ENCODE measurements at places on chromosomes 11 and 22.
A peak's percentile ranks its signal among the peaks of the same experiment; 100 is the strongest.

GRCh38 chr11:94666792-94667721, 99.9 kb downstream of the PIWIL4 start:
- no peak for DNase-seq

GRCh38 chr11:288478-289397, at the start of gene PGGHG:
Gene PGGHG, plus strand, starts transcription at chr11:289126. Its CDS starts 691 bp downstream, at chr11:289817.
- DNase-seq = peak; percentile 57

DNA sequence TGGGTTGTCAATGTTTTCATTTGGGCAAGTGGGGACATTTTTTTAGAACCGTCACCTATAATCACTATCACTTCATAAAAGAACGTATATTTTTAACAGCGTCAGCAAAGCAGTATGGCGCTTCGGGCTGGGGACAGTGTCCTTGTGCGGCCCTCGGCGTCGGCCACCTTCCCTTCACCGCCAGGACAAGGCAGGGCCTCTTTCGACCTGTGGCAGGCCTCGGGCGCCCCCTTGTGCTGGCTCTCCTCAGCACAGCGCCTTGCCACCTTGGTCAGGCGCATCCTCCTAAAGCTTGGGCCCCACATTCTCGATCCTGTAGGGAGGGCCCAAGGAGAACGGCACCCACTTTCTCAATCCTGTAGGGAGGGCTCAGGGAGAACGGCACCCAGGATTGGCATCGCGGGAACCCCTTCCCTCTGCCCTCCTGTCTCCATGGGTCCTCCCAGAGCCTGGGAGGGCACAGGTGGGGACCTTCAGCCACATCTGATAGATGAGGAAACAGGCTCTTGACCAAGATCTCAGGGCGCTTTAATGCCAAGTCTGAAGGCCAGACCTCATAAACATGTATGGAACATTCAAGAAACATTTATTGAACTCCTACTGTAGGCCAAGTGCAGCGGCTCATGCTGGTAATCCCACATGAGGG, 11.5 kb upstream of the FADD start:
- DNase-seq = no peak

GRCh38 chr11:42812361-42812760, 499.4 kb upstream of the API5 start:
- DNase-seq = no peak

- DNase-seq = no peak
Measured at GRCh38 chr11:84193706-84194105, 907.5 kb upstream of the CCDC90B start.

DNA sequence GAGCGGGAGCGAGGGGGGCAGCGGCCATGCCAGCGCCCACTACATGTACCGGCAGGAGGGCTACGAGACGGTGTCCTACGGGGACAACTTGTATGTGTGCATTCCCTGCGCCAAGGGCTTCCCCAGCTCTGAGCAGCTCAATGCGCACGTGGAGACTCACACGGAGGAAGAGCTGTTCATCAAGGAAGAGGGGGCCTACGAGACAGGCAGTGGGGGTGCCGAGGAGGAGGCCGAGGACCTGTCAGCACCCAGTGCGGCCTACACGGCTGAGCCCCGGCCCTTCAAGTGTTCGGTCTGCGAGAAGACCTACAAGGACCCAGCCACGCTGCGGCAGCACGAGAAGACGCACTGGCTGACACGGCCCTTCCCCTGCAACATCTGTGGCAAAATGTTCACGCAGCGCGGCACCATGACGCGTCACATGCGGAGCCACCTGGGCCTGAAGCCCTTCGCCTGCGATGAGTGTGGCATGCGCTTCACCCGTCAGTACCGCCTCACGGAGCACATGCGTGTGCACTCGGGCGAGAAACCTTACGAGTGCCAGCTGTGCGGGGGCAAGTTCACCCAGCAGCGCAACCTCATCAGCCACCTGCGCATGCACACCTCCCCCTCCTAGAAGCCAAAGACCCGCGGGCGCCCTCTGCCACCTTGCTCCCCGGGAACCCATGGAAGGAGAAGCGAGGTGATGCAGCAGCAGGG, 20.9 kb upstream of the TMEM191C start:
- DNase-seq = peak; percentile 0

- no peak for DNase-seq
Measured at GRCh38 chr22:36097880-36098279, 62.7 kb downstream of the APOL3 start.

- DNase-seq = no peak
Measured at GRCh38 chr11:111778047-111778558, 11.9 kb upstream of the PPP2R1B start.

- DNase-seq = no peak
Measured at GRCh38 chr11:110710628-110711381, 1.4 kb downstream of the ARHGAP20 start.

DNA sequence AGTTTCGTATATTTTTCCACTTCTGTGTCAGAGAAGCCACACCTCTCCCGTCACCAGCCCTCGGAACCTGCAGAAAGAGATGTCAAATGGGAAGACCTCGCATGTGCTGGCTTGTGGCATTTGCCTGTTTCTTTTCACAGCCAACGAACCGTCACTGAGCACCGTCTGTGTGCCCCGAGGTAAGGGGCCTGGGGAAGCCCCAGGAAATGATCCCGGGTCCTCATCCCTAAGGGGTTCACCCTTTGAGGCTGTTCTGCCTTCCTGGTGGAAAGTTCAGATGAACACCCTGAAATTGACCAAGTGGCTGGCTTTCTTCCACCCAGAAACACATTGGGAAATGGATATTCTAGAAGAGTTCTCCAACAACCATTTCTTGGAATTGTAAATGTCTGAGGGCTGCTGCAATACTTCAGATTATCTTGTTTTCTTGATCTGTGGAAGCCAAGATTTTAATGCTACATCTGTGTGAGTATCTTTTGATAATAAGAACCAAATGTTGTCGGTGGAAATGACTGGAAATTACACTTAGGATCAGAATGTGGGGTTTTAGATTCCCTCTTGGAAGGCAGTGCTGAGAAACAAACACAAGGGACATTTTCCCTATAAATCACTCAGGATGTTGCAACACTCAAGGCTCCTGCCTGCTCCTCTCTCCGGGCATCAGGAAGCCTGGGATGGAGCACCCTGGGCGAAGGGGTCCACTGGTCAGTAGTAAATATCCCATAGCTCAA, 37.6 kb downstream of the RIBC2 start:
- no peak for DNase-seq

DNA sequence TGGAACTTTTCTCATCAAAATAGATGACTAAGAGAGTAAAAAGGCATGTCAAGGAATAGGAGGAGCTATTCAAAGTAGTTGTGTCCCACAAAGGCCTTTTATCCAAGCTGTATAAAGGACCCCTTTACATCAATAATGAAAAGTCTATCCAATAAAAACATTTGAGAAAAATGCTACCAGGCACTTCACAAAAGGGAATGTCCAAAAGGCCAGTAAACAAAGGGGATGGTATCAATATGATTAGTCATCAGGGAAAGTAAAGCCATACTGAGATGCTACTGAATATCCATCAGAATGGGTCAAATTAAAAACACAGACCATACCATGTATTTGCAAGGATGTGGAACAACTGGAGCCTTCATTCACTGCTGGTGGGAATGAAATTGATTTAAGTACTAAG, 224.9 kb downstream of the NELL1 start:
- DNase-seq = no peak

DNA sequence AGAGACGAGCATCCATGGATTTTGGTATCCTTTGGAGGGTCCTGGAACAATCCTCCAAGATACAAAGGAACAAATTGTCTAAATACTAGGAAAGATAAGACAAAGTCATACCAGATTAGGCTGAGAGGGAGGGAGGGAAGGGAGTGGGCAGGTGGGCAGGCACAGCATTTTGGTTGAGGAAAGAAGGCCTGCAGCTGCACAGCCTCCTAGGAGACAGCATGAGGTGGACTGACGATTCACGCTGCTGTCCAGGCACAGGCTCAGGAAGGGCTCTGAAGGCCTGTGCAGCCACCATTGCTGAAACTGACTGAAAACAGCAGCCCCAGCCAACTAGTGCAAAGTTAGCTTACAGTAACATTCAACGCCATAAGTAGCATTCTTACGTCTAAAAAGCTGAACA, 64.7 kb downstream of the PACSIN2 start:
- no peak for DNase-seq

DNA sequence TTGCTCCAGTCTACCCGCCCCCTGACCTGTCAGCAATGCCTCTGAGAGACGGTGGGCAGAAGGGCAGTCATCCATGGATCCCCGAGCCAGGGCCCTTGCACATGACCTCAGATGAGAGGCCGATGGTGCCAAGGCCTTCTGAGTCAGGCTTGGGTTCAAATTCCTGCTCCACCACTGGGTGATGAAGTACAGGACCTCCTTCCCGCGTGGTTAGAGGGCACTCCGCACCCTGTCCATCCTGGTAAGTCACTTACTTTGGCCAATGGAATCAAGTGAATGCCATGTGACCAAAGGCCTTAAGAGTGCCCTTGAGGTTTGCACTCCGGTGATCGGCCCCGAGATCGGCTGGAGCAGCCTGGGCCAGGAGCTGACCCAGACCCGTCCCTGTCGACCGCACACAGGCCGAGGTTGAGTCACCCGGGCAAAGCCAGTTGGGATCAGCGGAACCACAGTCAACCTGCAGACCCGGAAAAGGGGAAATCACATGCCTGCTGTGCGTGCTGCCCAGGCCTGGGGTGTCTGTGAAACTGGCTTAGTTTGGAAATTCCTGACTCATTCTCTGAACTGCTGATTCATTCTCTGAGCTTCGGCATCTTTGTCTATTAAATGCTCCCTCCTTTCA, 48.9 kb downstream of the RTL6 start:
- peak; percentile 17 for DNase-seq

- DNase-seq = no peak
Measured at GRCh38 chr22:48499456-48500425, 1327.9 kb downstream of the BRD1 start.

DNA sequence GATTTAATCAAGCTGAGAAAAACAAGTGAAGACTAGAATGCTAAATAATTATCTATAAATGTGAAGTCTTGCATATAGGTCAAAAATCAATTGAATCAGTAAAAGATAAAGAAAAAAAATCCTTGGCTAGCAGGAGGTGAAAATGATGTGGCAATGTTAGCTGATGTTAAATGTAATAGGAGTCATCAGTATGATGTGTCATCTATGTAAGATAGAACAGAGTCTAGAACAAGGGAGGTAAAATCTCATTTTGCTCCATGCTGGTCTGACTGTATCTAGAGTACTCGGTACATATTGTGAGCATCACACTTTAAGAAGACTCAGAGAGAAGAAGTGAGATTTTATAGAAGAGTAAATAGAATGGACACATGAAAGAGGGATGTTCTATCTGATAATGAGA, 721.2 kb downstream of the ETS1 start:
- DNase-seq = no peak

- DNase-seq = no peak
Measured at GRCh38 chr22:48301421-48301820, 1526.3 kb downstream of the BRD1 start.

DNA sequence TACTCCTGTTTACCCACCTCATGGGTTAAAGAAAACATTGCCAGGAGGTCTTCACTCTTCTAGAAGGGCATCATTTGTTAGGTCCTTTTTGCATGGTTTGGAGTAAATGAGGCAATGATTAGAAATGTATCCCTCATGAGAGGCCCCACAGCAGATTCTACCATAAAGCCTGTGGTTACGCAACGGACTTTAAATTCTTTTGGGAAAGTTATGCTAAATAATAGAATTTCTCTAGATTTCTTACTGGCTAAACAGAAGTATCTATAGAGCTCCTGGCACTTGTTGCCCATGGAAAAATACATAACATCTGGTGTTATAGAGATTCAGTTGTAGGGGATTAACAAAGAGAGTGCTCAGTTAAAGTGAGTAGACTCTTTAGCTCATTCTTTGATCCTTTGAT, 15.1 kb upstream of the ATXN10 start:
- DNase-seq = no peak

GRCh38 chr11:9692691-9693090, 28.8 kb downstream of the SWAP70 start:
- DNase-seq = no peak

DNA sequence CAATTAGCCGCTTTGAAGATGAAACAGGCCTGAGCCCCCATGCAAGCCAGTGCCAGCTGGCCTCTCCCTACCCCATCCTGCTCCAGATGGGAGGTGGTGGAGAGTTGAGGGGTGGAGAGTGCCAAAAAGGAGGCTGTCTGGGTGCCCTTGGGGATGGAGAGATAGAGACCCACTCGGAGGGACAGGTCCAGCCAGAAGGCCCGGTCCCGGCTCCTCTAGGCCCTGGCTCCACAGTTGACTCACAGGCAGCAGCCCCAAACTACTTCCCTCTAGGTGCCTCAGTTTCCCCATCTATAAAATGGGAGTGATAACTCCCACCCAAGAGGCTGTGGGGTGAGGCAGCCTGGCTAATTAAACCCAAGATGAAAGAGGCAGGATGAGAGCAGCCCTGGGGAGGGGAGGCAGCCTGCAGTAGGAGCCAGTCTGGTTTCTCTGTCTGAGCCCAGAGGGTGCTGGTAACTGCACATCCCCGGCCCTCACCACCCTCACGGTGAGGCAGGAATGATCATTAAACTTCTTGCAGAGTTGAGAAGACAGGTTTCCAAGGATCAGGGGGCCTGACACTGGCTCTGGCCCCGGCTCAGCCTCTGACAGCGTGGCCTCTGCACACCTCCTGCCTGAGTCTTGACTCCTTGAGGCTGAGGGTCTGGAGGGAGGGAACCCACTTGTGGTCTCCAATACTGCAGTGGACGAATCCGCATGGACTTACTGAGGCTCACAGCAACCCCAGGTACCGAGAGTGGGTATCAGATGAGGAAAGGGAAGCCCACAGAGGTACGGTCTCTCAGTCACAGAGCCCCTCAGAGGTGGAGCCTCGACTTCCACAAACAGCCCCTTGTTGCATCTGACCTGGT, 1.4 kb upstream of the AP5B1 start:
- no peak for DNase-seq

DNA sequence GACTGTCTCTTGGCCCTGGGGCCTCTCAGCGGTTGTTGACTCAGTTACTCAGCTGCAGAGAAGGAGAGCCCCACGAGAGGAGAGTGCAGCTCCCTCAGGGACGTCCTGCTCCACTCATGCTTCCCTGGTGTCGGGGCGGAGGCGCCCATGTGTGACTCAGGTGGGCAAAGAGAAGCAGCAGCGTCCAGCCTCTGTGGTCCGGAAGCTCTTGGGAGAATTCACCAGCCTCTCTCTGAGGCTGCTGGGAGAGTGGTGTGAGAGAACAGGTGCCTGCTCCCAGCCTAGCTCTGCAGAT, 25.7 kb downstream of the GLB1L2 start:
- DNase-seq = no peak

DNA sequence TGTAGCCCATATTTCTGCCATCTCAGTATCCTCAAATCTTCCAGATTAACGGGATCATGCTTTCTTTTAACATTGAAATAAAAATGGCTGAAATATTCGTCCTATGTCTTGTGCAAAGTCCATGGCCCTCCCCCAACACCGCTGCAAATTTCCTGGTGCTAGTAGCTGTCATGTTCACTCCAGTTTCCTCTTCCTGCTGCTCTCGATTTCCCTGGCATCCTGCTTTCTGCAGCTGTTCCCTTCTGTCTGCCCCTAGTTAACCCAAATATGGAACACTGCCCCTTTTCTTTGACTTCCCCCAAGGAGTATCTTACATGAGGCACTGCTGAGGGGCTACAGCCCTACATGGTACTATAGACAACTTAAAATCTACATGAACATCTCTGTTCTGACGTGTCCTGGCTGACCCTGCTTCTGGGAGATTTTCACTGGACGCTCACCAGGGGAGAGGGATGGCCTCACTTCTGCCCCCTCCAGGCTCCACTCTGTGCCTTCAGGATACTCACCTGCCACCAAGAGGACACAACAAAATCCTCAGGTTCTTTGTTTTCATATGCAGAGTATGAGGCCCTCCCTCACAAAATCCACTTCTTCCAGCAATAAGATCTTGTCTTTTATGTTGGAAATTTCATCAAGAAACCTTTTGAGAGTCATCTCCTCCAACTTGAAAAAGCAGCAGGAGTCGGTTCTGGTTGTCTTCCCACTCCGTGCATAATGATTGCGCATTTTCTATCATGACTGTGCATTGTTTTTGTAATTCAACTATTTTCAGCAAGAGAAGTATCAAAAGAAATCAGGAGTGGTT, 29.5 kb upstream of the SCUBE2 start:
- DNase-seq = no peak
